Pulmonary artery endothelial cell (primary cell): ENCODE measurements at places on chromosomes 13 and 19. TPM values are rescaled to one million over a fixed set of nuclear protein-coding genes. Genes with fewer than 3 reads are reported as not detected.

The LYPD5 gene
- total RNA-seq: 0.39 and 0.53 TPM in 2 replicates

DNA sequence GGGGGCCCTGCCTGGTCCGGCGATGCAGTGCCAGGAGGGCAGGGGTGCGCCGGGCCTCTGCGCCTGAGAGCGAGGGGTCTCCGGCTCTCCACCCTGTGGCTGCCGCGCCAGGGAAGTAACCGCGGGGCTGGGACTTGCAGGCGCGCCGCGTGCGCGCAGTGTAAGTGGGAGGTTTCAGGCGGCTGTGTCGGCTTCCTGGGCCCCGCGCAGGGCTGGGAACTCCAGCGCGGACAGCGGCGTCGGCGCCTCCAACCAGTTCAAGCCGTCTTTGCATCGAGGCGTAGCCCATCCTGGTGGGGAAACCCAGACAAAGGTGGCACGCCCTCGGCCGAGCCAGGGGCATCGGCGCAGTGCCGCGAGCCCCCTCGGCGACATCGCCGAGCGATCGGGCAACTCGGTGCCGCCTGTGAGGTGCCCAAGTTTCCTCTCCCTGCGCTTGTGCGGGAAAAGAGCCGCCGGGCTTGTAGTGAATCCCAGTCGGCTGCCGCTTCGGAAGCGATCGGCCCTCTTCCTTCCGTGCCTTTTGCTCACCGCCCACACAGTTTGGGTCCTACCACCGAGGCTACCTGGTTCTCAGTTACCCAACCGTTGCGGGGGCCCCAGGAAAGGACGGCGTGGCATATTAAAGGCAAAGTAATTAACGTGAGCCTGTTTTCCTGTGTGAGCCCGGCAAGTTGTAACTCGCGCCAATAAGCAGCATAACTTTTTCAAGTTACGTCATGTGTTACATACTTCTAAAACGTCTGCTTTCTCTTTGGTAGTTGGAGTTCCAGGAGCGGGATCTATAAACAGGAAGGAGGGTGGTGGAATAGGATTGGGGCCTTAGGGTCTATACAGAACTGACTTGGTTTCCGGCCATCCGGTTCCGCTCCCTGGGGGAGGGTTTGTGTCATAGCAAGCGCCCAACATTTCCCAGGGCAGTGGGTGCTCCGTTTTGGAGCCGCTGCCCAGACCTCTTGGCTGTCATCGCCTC, 1.2 kb downstream of the LRCH1 start:
- DNase-seq: peak; percentile 27

DNA sequence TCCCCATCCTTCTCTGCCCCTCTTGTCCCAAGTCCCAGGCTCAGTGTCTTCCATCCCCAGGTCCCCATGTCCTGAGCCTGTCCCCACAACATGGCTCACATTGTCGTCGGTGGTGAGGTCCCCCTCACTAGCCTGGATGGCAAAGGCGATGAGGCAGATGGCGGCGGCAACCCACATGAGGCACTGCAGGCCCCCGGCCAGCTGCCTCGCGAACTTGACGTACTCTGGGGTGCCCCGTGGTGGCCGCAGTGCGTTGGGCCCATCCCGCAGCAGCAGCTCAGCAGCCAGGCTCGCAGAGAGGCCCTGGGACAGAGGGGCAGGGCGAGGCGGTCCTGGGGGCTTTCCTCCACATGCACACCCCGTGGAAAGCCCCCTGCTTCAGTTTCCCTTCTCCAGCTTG, 1.1 kb downstream of the ATP4A start:
- no peak for DNase-seq

DNA sequence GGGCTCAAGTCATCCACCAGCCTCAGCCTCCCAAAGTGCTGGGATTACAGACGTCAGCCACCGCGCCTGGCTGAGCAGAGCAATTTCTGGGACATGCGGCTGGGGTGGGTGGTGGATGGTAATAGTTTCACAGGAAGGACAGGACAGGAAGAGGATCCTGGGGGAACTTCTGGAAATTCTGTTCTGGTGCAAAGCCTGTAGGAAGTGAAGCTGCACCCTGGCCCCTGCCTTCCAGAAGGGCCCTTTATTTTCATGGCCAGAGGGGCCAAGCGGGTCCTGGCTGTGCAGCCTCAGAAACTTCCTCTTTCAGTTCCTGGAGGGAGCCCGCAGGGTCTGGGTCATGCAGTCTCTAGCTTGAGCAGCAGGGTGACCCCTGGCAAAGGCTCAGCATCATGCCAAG, 15.7 kb downstream of the FEM1A start:
- no peak for DNase-seq
